ENCODE measurements at places on chromosomes 16 and 17.

DNA sequence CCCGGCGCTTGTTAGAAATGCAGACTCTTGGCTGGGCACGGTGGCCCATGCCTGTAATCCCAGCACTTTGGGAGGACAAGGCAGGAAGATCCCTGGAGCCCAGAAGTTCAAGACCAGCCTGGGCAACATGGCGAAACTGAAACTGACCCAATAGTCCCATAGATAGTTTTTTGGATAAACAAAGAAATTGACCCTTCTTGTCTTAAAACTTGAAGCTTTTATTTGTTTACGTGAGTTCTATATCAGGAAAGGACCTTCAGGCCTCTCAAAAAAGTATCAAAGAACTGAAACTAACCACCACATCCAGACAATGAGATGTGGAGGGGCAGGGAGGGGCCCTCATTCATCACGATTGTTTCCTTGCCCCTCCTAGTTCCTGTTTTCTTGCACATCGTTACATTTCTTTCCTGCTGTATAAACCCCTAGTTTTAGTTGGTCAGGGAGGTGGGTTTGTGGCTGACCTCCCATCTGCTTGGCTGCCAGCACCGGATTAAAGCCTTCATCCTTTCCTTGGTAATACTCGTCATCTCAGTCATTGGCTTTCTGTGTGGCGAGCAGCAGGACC is 29.9 kb upstream of the PRM1 start:
- no peak for DNase-seq

- no peak for DNase-seq
These were observed 55.1 kb upstream of the CNTNAP4 start for GRCh38 chr16:76222087-76222486.

DNA sequence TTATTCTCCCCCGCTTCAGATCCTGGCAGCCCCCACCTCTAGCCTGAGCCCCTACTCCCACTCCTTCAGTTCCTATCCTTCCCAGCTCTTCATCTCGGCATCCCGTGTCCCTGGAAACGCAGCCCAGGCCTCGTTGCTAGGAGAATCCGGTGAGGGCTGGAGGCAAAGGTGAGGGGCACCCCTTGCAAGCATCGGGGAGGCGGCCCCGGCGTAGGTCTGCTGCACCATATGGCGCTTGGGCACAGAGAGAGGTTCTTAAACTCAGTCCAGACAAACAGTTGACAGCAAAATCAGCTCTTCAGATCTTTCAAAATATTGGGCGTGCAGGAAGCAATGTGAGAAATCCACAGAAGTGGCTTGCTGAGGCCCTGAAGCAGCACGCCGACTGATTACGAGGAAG is 15.0 kb downstream of the SLC38A8 start:
- no peak for DNase-seq

GRCh38 chr16:84555418-84556196 is 51.1 kb upstream of the MEAK7 start:
- no peak for DNase-seq

- no peak for DNase-seq
These were observed 132.6 kb upstream of the NOL11 start for GRCh38 chr17:67585077-67585602.

DNA sequence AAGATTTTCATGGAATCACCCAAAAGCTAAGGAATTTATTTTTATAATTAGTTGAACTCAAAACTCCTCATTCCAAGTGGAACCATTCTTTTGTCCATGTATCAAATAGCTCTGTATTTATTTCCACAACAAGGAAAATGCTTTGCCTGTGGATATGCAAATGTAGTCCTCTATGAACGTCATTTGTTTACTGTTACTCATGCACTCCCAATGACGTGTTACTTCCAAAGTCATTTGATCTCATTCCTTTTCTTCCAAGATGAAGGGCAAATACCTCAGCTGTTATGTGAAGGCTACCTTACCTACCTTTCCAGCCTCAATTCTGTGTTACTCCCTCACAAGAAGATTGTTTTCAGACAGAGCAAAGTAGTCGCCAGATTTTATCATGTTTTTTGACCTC is 83.7 kb downstream of the ITFG1 start:
- no peak for DNase-seq

- no peak for DNase-seq
These were observed 223.3 kb downstream of the CBLN1 start for GRCh38 chr16:49058382-49058781.

DNA sequence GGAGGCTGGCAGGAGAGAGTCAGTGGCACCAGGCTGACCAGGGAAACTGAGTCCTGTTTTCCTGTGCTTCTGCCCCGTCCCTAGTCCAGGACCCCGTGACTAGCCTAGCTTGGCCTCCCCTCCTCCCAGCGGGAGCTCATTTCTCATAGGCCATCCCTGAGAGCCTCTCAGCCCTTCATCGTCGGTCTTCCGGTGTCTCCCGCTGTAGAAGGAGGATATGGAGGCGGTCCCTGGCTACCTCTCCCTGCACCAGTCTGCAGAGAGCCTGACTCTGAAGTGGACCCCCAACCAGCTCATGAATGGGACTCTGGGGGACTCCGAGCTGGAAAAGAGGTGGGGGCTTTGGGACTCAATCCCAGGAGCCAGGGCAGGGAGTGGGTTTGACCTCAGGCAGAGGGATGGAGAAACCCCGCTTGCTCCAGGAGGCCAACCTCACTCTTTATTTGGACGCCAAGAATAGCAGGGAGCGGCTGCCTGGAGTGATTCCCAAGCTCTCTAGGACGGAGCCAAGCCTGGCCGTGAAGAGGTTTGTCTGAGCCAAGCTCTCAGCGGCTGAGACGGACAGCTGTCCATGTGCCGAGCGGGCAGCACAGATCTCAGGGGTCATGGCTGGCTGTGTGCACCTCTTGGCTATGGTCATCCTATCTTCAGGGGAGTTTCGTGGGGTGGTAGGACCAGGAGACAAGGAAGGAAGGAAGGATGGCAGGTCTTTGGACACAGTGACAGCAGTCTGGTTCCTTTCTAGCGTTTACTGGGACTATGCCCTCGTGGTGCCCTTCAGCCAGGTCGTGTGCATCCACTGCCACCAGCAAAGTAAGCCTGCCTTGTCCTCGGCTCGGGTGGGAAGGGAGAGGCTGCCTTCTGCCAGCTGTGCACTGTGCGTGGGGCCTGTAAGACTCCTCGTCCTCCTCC is 26.8 kb downstream of the SGSM2 start:
- no peak for DNase-seq

DNA sequence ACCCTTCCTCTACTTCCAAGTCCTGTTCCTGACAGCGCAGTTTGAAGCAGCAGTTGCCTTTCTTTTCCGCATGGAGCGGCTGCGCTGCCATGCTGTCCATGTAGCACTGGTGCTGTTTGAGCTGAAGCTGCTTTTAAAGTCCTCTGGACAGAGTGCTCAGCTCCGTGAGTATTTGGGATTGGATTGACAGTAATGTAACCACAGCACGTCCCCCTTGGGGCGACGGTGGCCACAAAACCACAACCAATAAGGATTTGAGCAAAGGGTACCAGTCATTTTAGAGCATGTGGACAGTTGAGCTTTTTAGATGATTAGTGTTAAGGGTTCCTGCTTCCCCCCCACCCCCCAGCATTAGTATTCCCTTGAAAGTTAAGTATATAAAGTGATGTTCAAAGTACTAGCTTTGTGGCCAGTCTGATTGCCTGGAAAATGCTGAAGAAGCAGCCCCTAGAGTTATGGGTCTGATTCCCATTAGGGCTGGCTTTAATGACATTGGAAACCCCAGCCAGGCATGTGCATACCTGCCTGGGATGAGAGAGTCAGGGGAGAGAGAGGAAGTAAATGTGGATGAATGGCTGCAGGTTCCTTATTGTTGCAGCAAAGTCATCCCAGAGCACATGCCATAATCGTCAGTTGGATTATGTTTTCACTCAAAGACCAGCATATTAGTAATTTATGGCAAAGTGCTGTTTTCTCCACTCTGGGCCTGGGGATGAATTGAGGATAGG is 31.6 kb upstream of the SLC12A3 start:
- no peak for DNase-seq

- DNase-seq: no peak
These were observed 326.6 kb downstream of the PHKB start for GRCh38 chr16:47787696-47788095.

GRCh38 chr16:27374221-27374803 is 27.7 kb upstream of the IL21R start:
- DNase-seq: no peak

GRCh38 chr17:3627769-3628167 is 8.3 kb downstream of the SHPK start:
- no peak for DNase-seq

DNA sequence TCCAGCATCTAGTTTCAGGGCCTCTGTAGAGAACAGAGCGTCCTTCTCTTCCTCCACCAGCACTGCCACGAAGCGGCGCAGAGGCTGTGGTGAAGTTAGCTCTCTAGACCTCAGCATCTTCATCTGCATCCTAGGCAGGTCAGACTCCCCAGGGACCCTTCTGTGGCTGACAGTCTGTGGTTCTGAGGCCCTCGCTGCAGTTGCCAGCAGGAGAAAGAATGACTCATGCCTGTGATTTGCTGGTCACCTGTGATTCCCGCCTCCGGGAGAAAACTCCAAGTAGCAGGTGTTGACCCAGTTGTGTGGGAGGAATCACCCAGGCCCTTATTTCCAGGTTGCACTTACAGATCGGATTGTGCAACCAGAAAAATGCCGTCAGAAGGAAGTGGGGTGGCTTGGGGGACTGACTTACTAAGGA is 117.3 kb upstream of the CACNG5 start:
- no peak for DNase-seq

- no peak for DNase-seq
These were observed 55.9 kb downstream of the STX8 start for GRCh38 chr17:9519583-9520272.

- DNase-seq: no peak
These were observed 76.5 kb downstream of the HELZ start for GRCh38 chr17:67168496-67168895.

DNA sequence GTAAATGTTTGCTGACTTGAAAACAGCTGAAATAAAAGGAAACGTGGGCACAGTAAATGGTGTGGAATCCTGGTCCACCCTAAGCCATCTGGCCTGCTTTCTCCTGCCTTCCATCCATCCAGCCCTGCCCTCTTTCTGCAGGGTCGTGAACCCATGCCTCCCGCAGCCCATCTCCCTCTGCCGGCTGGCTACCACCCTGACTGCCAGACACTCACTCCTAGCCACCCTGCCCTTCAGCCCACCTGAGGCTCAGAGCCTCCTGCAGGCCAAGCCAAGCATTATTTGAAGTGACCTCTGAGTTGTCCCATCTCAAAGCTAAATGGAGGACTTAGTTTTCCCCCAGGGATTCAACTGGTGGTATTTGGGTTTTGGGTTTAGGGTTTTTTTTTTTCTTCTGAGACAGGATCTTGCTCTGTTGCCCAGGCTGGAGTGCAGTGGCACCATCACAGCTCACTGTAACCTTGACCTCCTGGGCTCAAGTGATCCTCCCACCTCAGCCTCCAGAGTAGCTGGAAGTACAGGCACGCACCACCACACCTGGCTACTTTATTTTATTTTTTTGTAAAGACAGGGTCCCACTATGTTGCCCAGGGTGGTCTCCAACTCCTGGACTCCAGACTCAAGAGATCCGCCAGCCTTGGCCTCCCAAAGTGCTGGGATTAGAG is 8.4 kb downstream of the ZDHHC1 start:
- no peak for DNase-seq

DNA sequence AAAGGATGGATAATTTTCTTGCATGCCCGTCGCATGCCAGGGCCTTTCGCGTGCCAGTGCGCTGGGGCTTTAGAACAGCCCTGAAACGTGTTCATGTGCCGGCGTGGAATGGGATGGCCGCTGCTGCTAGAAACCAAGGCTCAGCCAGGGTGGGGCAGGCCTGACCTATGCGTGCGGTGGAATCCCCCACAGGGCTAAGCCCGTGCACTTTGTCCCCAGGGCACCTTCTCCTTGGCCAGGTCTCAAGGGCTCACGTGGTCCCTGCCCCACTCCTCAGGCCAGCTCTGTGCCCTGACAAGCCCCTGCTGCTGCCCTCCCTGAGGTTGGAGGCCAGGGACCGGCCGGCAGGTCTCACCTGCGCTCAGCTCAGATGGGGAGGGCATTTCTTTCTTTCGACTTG is 13.1 kb upstream of the RNF213 start:
- no peak for DNase-seq

DNA sequence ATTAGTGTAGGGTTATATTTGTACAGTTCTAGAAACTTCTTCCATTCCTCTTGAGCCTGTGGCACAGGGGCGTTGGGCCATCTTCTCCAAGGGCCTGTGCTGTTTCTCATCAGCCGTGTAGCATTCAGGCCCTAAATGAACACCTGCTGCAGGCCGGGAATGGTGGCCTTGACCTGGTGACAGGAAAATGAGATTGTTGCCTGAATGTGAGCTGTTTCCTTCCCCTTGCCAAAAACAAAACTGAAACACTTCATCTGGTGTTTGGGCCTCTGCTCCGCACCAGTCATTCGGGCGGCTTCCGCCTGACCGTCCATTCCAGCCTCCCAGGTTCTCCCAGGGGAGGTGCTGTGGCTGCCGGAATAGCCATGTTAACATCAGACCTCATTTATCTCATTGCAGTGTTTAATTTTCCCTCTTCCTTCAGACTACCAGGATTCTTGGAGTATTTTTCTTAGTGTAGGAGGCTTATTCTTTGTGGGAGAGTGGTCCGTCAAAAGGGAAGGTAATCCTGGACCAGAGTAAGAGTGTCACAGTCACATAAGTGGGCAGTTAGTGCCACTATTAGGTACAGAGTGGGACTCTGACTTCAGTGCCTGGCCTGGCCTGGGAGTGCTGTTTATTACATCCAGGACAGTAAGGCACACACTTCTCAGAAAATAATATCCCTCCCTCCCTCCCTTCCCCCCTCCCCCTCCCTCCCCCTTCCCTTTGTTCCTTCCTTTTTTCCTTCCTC is 61.9 kb downstream of the WWP2 start:
- DNase-seq: no peak

DNA sequence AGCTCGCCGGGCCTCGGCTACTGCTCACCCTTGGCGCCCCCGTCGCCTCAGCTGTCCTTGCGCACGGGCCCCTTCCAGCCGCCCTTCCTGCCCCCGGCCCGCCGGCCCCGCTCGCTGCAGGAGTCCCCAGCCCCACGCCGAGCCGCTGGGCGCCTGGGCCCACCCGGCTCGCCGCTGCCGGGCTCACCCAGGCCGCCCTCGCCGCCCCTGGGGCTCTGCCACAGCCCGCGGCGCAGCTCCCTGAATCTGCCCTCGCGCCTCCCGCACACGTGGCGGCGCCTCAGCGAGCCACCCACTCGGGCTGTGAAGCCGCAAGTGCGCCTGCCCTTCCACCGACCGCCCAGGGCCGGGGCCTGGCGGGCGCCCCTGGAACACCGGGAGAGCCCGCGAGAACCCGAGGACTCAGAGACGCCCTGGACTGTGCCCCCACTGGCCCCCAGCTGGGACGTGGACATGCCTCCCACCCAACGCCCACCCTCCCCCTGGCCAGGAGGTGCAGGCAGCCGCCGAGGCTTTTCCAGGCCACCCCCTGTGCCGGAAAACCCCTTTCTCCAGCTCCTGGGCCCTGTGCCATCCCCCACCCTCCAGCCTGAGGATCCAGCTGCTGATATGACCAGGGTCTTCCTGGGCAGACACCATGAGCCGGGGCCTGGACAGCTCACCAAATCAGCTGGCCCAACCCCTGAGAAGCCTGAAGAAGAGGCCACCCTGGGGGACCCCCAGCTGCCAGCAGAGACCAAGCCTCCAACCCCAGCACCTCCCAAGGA is 12.8 kb downstream of the MYO15A start:
- DNase-seq: no peak

Measured in stimulated activated CD4-positive, alpha-beta T cell treated with anti-CD3 and anti-CD28 coated beads, Interleukin-15, amount 100 ng/mL, for 48 hours (primary cell).